ENCODE measurements at places on chromosomes 11 and 22. TPM values are rescaled to one million over a fixed set of nuclear protein-coding genes. Genes with fewer than 3 reads are reported as not detected.

The IGLL5 gene
- not detected for total RNA-seq

The DAGLA gene
- 0.67 TPM for total RNA-seq

The LMNTD2 gene
- 7.6 TPM for total RNA-seq

The CRYBA4 gene
- total RNA-seq = not detected

The SPDYC gene
- total RNA-seq = not detected

The TSKU gene
- total RNA-seq = 41.3 TPM

The OR52I2 gene
- total RNA-seq = not detected

The ADAMTS15 gene
- total RNA-seq = 0.83 TPM

The SLC25A17 gene
- total RNA-seq = 24.8 TPM

The FAM111B gene
- total RNA-seq = 3.2 TPM

The TPBGL gene
- total RNA-seq = not detected

The APOL5 gene
- total RNA-seq = not detected

The OR51B2 gene
- not detected for total RNA-seq

All from mammary epithelial cell (primary cell).